ENCODE measurements at places on chromosomes 11 and 22. TPM values are rescaled to one million over a fixed set of nuclear protein-coding genes. Genes with fewer than 3 reads are reported as not detected.
A peak's percentile ranks its signal among the peaks of the same experiment; 100 is the strongest.

GRCh38 chr11:93187290-93187689 lies 10.5 kb downstream of the SLC36A4 start:
- DNase-seq = no peak
- no peaks in the 10 kb centered on the region for H3K27me3 ChIP-seq
- H3K27ac ChIP-seq = no peak overlapping the region
- no peaks in the 10 kb centered on the region for H3K4me1 ChIP-seq
- H3K36me3 ChIP-seq = peaks cover 15% of the 10 kb centered on the region
- no peak overlapping the region for H3K4me3 ChIP-seq

DNA sequence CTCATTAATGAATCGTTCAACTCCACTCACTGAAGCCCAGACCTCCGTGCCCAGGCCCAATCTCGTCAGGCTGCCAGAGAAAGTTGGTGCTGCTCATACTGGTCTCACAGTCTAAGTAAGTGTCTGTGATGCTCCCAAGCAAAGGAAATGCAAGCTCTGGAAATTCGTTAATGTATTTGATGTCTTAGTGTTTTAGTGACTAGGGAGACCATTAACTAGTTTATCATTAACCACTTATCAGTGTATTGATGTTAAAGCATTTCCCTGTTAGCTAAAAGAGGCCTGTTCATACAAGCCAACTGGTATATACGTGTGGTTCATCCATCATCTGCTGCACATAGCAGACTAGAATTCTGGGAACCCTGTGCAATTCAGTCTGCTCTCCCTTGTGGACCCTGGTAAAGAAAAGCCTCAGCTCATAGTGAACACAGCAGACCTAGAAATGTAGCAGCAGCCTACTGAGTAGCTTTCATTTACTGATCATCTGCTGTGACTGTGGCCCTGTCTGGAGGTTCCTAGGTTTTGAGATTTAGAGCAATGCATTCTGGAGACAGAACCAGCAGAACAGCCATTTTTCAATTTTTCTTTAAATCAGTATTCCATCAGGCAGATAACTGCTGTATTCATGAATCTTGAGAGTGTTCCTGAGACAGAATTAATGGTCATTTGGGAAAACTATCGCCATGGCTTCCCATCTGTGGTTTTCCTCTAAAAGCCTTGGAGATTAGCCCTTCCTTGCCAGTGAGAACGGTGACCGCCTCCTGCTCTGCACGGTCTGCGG lies 15.7 kb upstream of the AIFM3 start:
- H3K27ac ChIP-seq = no peak overlapping the region
- no peak overlapping the region for H3K4me3 ChIP-seq
- H3K36me3 ChIP-seq = peaks cover 12% of the 10 kb centered on the region
- no peak for DNase-seq

GRCh38 chr11:12128301-12128751 lies 17.9 kb downstream of the MICAL2 start:
- H3K27me3 ChIP-seq = no peaks in the 10 kb centered on the region
- peaks cover 1% of the 10 kb centered on the region for H3K36me3 ChIP-seq
- H3K4me1 ChIP-seq = peaks cover 38% of the 10 kb centered on the region
- H3K4me3 ChIP-seq = no peak overlapping the region
- DNase-seq = no peak

DNA sequence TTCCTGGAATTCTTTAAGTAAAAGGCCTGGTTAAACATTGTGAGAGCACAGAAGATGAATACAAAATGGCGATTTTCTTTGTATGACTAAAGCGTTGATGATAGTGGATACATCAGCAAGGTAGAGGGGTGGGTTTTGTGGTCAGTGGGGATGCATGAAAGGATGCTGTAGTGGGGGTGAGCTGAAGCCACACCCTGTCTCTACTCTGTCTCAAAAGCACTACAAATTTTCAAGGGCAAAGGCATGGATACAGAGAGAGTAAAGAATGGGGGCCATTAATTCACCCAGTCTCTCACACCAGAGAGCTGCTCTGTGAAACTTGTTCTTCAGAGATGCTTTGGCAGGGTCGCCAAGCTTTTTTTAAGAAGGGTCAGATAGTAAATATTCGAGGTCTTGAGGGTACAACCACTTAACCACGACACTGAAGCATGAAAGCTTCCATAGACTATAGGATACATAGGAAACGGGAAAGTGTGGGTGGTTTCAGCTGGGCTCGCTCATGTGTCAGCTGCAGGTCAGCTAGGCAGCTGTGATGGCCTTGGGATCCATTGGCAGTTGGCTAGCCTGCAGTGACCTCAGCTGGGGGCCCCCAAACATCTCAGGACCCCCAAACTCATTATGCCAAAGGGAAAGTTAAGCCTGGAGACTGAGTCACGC lies 8.3 kb downstream of the TMEM138 start:
- no peak for DNase-seq
- H3K27ac ChIP-seq = no peak overlapping the region
- H3K4me1 ChIP-seq = peaks cover 9% of the 10 kb centered on the region

DNA sequence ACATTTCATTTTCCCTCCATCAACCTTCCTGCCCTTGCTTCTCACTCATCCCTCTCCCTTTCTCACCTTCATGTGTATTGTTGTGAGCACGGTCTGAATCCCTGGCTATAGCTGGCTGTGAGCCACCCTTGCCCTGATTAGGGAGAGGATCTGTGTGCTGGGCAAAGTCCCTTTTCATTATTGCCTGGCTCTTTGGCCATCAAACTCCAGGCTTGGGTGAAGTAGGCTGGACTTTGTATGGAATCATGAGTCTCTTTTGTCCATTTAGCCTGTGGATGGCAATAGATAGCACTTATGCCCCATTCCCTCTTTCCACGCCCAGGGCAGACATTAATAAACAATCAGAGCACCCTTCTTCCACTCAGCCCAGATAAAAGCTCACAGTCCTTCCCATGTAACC lies 6.7 kb downstream of the MYO18B start:
- H3K27ac ChIP-seq = peak overlapping the region; percentile 78
- H3K4me3 ChIP-seq = no peak overlapping the region
- H3K27me3 ChIP-seq = no peaks in the 10 kb centered on the region
- DNase-seq = no peak
- H3K4me1 ChIP-seq = peaks cover 31% of the 10 kb centered on the region
- H3K36me3 ChIP-seq = peaks cover 5% of the 10 kb centered on the region

DNA sequence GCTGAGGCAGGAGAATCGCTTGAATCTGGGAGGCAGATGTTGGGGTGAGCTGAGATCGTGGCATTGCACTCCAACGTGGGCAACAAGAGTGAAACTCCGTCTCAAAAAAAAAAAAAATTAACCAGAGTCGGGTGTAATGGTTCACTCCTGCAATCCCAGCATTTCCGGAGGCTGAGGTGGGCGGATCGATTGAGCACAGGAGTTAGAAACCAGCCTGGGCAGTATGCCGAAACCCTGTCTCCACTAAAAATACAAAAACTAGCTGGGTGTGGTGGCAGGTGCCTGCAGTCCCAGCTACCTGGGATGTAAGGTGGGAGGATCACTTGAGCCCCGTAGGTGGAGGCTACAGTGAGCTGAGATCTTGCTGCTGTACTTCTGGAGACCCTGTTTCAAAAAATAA lies 1.5 kb downstream of the RANGAP1 start:
- no peak for DNase-seq
- H3K27ac ChIP-seq = peak overlapping the region; percentile 96
- H3K4me1 ChIP-seq = peaks cover 21% of the 10 kb centered on the region
- H3K4me3 ChIP-seq = peak overlapping the region; percentile 95
- H3K27me3 ChIP-seq = no peaks in the 10 kb centered on the region

DNA sequence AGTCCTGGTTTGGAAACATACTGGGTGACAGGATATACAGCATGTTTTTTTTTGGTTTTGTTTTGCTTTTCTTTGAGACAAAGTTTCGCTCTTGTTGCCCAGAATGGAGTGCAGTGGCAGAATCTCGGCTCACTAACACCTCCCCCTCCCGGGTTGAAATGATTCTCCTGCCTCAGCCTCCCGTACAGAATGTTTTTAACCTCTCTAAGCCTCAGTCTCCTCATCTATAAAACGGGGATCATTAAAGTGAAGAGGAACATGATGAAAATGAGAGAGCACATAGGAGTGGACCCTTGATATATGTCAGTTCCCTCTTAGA lies 28.1 kb upstream of the SCARF2 start:
- peak overlapping the region; percentile 98 for H3K27ac ChIP-seq
- no peaks in the 10 kb centered on the region for H3K27me3 ChIP-seq
- no peak for DNase-seq
- H3K4me1 ChIP-seq = peaks cover 41% of the 10 kb centered on the region
- H3K36me3 ChIP-seq = peaks cover 26% of the 10 kb centered on the region

- H3K27ac ChIP-seq = no peak overlapping the region
- H3K27me3 ChIP-seq = peaks cover 33% of the 10 kb centered on the region
- no peaks in the 10 kb centered on the region for H3K36me3 ChIP-seq
- H3K4me1 ChIP-seq = peaks cover 4% of the 10 kb centered on the region
Measured at GRCh38 chr22:43346521-43346929, 3.4 kb upstream of the SCUBE1 start.

DNA sequence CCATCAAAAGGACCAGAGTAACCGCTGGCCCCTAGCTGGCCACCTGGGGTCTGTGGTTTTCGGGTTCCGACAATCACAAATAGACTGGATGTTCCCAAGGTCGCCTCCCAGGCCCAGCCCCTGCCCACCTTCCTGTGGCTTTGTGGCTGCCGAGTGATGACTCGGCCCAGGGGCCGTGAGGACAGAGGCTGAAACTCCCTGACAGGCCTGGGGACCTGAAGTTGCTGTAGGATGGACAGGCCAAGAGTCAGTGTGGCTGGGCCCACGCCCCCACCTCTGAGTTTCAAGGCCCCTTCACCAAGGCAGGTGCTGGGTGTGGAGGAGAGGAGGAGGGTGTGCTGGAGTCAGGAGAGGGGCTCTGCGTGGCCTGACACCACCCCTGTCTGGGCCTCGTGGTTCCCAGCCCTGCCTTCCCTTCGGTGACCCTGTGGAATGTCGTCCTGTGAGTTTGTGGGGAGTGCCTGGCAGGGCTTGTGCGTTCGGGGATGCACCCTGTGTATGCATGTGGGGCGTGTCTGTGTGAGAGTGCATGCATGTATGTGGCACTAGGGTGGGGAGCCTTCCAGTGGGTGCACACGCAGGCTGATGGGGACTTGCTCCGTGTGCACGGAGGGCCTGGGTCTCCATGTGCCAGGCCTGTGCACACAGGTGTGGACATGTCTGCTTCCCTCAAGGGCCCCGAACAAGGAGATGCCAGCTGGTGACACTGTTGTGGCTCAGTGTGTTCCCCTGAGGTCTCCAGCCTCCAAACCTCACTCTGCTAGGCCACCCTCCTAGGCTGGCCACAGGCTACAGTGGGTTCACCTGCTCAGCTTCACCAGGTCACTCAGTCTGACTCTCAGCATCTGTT lies 8.4 kb upstream of the MGAT3 start:
- peak overlapping the region; percentile 63 for H3K4me3 ChIP-seq
- peaks cover 46% of the 10 kb centered on the region for H3K4me1 ChIP-seq
- peak overlapping the region; percentile 98 for H3K27ac ChIP-seq
- H3K27me3 ChIP-seq = peaks cover under 1% of the 10 kb centered on the region

GRCh38 chr11:65471447-65471891 lies 27.4 kb upstream of the MALAT1 start:
- H3K27ac ChIP-seq = peak overlapping the region; percentile 90
- H3K4me1 ChIP-seq = peaks cover 12% of the 10 kb centered on the region
- H3K4me3 ChIP-seq = no peak overlapping the region
- H3K36me3 ChIP-seq = no peaks in the 10 kb centered on the region
- DNase-seq = no peak

DNA sequence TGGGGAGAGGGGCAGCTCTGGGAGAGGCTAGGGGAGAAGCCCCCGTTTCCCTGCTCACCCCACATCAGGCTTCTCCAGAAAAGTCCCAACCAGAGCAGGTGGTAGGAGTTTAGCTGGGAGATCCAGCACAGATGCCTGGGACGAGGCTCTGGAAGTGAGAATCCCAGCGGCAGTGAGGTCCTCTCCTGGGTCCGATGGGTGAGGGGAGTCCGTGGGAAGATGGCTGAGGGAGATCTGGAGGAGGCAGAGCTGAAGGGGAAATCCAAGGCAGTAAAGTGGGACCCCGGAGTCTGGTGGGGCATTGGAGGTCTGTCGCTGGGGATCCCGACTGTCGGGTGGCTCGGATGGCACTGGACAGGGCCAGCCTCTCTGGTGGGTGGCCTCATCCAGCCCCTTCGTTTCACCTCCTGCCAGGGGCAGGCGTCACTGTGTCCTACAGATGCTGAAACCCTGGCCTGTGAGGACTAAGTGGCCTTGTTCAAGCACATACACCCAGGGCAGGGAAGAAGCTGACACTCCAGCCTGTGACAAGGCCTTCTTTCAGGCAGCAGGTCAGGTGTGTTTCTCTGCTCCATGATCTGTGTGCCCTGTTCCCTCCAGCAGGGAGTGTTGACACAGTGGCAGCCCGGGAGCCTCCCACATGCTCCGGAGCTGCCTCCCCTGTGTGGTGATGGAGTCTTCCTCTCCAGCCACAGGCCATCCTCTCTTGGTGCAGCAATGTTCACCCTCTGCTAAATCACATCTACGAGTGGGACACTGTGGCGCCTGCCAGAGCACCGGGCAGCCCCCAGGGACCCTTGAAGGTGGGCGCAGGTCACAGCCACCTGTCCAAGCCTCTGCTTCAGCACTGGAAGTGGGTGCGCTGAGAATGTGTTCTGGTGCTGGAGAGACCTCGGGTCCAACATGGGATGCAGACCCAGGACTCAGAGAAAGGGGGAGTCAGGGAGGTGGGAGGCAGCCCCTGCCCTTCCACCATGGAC lies 850.8 kb downstream of the BRD1 start:
- H3K27me3 ChIP-seq = no peaks in the 10 kb centered on the region
- H3K36me3 ChIP-seq = no peaks in the 10 kb centered on the region
- no peak overlapping the region for H3K4me3 ChIP-seq
- DNase-seq = no peak
- H3K4me1 ChIP-seq = no peaks in the 10 kb centered on the region

DNA sequence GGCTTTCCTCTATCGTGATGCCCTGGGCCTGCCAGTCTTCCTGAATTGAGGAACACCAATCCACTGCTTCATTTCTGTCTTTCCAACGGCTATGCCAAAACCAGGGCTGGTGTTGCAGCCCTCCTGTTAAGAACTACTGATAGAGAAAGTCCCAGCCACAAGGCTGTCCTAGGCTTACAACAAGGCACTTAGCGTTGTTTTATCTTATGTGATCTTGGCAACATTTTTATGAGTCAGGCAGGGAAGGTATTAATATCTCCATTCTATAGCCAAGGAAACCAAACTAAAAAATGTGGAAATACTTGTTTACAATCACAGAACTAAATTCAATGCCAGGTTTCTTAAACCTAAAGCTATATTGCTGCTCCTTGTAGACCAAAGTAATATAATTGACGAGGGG lies 89.9 kb upstream of the AMOTL1 start:
- H3K36me3 ChIP-seq = no peaks in the 10 kb centered on the region
- H3K27me3 ChIP-seq = peaks cover 9% of the 10 kb centered on the region
- H3K4me1 ChIP-seq = no peaks in the 10 kb centered on the region
- DNase-seq = no peak
- no peak overlapping the region for H3K27ac ChIP-seq
- no peak overlapping the region for H3K4me3 ChIP-seq

The OR56A1 gene
- not detected for total RNA-seq

The FAM83F gene
- total RNA-seq = 0.30 TPM

The C11orf42 gene
- total RNA-seq = not detected

The BAIAP2L2 gene
- total RNA-seq = 2.0 TPM

The TRIM48 gene
- not detected for total RNA-seq

The RRAS2 gene
- total RNA-seq = 60.0 TPM
